ENCODE measurements at places on chromosomes 1 and 21.

DNA sequence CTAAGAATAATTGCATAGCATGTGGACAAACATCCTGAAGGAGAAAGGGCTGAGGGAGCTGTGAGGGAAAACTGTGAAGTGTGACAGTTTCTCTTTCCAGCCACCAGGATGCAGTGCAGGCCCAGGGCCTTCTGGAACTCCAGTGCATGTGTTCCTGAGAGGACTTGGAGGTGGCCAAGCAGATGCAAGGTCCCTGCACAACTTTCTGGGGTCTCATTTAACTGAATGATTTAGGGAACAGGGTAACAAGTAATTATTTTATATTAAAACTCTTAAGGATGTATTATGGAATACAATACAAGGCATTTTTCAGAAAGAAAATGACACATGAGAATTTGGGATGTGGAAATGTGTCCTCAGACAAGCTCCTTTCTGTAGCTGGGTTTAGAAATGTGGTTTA, 61.2 kb upstream of the MCOLN3 start:
- no peak for DNase-seq

DNA sequence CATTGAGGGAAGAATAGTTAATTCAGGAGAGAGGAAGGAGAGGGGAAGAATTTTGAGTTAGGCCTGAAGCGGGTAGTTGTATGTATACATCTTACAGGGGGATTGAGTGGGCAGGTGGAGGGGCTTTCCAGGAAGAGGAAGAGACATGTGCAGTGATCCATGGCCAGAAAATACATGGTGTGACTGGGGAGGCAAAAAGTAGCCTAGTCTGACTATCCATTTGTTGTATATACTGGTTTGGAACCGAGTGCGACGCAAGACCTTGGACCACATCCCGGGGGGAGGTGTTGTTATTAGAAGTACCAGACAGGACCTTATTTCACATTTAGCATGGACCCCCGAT, 158.3 kb downstream of the SDCCAG8 start:
- DNase-seq: no peak

DNA sequence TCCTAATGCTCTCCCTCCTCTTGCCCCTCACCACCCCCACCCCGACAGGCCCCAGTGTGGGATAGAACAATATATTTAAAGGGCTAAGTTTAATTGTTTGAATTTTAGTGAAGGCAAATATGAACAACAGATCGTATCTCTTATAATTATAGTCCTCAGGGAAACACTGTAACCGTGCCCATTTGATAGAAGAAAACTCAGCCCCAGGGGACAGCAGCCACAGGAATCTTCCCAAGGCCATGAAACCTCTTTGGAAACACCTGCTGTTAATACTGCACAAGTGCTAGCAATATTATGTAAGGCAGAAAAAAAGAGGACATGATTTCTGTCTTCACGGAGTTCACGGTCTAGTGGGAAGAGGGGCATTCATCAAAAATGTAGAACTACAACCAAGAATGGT, 142.2 kb downstream of the URB2 start:
- DNase-seq: no peak

DNA sequence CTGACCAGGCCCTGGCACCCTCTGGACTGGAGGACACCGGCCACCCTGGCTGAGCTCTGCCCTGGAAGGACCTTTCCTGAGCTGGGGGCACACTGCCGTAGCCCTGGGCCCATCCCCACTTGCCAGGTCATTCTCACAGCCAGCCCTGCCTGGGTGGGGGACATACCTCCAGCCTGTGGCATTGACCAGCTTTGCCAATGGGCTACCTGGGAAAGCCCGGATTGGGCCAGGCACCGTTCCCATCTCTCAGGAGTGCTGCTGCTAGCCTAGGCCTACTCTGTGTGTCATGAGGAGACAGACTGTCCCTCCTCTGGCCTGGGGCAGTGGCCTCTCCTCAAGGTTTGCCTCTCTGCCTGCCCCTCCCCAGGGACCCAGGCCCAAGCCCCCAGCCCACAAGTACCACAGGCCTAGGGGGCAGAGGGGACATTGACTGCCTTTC, 40.0 kb downstream of the COQ8A start:
- no peak for DNase-seq

- DNase-seq: no peak
These were observed 35.5 kb upstream of the ZC3H12A start for GRCh38 chr1:37438869-37439343.

GRCh38 chr1:59016390-59016789, 232.5 kb upstream of the JUN start:
- no peak for DNase-seq

GRCh38 chr1:212328248-212328647, 43.0 kb downstream of the PPP2R5A start:
- no peak for DNase-seq

- no peak for DNase-seq
These were observed 2.1 kb downstream of the SLAMF6 start for GRCh38 chr1:160520999-160521398.

DNA sequence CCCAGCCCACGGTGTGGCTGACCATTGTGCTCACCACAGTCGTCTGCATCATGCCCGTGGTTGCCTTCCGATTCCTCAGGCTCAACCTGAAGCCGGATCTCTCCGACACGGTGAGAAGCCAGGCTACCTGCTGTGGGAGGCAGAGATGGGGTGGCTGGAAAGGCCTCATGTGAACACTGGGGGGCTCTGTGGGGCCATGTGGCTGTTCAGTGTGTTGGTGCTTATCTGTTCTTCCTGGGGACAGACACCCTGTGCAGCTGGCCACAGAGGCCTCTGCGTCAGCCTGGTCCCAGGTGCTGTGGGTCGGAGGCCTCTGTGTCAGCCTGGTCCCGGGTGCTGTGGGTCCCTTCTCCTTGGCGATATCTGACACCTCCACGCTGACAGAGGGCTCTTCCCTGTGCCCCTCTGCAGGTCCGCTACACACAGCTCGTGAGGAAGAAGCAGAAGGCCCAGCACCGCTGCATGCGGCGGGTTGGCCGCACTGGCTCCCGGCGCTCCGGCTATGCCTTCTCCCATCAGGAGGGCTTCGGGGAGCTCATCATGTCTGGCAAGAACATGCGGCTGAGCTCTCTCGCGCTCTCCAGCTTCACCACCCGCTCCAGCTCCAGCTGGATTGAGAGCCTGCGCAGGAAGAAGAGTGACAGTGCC, 23.2 kb downstream of the ATP8B2 start:
- no peak for DNase-seq

DNA sequence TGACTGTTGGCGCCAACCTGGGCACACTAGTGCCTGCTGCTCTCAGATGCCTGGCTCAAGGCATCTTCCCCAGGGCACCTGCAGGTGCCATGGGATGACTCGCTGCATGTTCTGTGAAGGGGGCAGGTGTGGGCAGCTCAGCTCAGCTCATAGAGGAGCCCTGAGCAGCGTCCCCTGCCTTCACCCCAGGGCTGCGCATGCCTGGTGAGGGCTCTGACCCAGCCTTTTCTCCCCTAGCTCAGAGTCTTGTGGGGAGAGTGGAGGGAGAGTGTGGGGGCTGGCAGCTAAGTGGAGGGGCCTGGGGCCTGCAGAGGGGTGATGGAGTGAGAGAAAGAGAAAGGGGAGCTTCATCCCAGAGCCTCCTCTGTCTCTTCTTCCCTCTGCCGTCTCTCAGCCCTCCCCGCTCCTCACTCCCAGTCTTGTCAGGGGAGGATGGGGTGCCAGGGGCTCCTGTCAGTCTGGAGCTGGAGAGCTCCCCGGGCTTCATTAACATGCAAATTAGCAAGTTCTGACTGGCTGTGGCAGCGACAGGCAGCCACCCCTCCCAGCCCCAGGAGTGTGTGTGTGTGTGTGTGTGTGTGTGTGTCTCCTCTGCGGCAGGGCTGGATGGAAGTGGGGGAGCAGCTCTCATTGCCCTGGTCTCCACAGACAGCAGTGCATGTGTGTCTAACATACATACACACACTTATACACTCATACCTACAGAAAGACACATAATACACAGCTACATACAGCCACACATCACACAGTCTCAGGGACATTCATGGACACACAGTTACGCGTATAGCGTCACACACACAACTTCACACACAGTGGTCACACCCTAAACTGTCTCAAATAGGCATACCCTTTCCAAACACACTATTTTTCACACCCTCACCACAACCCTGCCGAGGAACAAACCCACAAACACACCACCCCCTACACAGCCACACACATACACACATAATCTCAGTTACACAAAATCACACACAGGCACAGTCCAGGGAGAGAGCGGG, 34.0 kb downstream of the FOXO6 start:
- DNase-seq: no peak

- DNase-seq: no peak
These were observed 47.5 kb downstream of the AGPAT3 start for GRCh38 chr21:43912500-43912899.

DNA sequence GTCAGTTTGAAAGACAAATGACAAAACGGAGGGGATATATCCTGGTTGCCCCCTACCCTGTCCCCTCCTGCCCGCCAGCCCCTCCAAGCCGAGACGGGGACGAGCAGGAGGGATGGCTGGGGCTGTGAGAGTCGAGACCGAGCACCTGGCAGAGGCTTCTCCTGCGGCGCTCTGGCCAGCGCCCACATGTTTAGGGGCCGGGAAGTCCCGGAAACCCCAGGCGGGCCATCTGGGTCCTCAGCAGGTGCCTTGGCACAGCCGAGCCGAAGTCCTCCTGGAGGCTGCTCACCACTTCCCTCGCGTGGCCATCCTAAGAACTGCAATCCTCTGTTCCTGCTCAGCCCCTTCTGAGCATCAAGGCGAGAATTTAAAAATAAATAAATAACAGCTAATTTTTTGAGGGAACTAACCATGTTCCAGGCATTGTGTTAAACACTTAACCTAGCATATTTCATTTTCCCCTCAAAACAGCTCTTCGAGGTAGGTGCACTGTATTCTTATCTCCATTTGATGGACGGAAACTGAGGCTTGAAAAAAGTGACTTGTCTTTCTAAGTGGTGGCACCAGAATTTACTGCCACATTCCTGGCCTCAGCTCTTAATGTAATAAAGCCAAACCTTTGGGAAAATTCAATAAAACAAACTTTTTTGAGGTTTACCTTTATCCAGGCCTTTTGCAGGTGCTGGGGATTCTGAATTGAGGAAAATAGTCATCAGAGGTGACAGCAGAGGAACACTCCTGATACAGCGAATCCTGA, 3.5 kb upstream of the RIMS3 start:
- peak; percentile 73 for DNase-seq

DNA sequence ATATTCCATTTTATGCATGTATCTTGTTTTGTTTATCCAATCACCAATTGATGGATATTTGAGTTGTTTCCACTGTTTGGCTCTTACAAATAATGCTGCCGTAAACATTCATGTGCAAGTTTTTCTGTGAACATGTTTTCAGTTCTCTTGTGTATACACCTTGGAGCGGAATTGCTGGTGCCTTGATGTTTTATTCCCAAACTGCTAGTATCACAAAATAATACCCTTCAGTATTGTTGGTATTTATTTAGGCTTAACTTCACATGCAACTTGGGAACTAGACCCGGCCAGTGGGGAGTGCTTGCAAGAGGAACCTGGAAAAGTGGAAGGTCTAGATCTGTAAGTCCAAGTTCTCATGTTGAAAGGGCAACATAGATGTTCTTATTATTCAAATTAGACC, 115.9 kb downstream of the CRYAA start:
- DNase-seq: no peak

GRCh38 chr1:172566196-172566997, 33.4 kb downstream of the SUCO start:
- DNase-seq: no peak

DNA sequence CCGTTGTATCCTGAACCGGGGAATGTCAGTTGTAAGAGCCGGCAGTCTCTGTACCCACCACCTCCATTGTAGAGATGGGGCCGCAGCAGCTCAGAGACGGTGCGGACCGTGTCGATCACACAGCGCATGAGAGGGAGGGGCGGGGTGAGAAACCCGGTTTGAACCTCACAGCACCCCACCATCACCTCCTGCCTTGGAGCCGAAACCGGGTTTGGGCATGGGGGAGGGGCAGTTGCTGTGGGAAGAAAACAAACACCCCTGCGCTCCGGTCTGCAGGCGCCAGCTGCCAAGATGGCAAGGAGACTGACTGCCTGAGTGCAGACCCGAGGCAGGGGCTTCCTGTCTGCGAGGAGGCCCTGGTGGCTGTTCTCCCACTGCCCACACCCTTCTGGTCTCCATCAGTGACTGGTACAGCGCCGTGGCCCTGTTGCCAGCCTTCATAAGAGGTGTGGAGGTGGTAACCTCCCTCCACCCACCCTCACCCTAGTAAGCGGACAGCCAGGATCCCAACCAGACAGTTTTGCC, 69.2 kb upstream of the SSBP3 start:
- DNase-seq: no peak

- no peak for DNase-seq
These were observed 8.2 kb downstream of the RCOR3 start for GRCh38 chr1:211267204-211267857.

GRCh38 chr1:24696756-24697330, 48.4 kb upstream of the CLIC4 start:
- no peak for DNase-seq

GRCh38 chr1:68470388-68470970, 20.7 kb upstream of the RPE65 start:
- no peak for DNase-seq

DNA sequence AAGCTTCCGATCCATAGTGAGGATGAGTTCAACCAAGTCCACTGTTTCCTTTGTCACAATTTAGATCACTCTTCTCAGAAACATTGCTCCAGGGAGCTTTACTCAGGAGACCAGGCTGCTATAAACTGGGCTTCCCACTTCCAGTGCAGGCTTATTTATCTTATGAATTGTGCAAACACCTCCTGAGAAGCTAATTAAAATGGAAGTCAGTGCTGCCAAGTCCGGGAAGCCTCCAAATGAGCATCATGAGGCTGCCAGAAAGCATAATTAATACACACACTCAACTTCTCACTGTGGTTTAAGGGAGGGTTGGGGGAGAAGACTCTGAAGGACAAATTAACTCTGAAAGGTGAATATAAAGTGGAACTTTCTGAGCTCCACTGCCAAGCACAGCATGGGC, 145.0 kb upstream of the SGIP1 start:
- DNase-seq: no peak

DNA sequence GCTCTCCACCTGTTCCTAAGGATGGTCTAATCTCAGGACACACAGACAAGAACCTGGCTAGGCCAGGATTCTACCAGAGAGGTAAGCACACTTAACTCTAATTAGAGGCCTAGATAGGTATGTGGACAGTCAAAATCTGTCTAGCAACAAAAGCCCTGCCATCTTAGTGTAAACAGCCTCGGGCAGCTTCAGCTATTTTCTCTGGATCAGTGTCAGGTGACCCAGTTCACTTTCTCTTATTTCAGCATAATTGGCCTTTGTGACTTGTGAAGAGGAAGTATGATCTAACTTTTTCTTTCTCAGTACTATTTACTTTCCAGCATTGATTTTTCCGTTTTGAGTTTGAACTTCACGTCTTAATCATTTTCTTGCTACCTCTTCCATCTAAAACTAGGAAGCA, 217.7 kb downstream of the CRB1 start:
- DNase-seq: no peak

- DNase-seq: no peak
These were observed 2.0 kb downstream of the EPHB2 start for GRCh38 chr1:22712502-22713271.

DNA sequence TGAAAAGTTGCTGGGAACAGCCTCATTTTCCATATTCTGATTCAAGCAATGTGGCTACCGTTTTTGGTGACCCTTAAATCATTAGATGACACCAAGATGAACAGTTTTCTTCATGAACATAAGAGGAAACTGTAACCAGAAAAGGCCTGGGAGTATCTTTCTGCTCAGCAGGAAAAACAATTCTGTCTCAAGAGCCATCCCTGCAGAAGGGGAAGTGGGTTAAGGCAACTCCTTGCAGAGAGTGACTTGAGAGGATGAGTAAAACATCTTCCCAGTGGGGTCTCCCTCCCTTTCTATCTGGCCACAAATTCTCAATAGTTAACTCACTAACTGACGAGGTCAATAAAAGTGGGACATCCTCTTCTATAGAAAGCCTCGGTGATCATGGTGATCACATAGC, 187.6 kb upstream of the NRIP1 start:
- no peak for DNase-seq

GRCh38 chr21:29133796-29134195, 3.4 kb downstream of the MAP3K7CL start:
- no peak for DNase-seq
